ENCODE measurements at places on chromosomes 12 and 14.

- DNase-seq, result no peak
Measured at GRCh38 chr14:51792809-51793208, 67.6 kb upstream of the GNG2 start.

DNA sequence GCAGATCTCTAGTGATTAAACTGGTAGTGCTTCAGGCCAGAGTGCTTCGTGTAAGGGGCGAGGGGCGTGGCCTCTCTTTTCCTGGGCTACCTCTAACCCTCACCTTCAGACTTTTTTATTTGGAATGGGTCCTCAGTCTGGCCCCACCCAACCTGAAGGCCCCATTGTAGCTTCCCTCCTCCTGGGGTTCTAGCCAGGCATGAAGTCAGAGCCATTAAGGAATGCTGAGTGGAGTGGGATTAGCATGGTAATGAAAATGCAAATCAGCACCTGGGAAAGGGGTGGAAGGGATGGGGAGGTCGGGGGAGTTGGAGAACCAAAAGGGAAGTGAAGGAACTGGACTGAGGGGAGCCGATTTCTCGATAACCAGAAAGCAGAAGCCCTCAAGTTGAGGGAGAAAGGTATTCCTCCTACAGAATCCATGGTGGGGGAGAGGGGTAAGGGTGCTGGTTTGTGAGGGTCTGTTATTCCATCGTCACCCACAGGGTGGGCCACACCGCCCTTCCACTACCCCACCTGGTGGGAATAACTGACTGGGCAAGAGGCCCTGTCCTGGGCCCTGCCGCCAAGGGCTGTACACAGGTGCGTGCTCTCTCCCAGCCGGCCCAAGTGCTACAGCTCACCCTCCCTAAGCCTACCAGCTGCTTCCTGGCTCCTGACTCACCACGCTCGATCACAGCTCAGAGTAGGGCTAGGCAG is 14.1 kb downstream of the ZFHX2 start:
- no peak for DNase-seq

GRCh38 chr14:32038876-32039275 is 38.2 kb upstream of the ARHGAP5 start:
- no peak for DNase-seq

- DNase-seq, result no peak
Measured at GRCh38 chr12:96493106-96493505, 3.7 kb downstream of the CFAP54 start.

DNA sequence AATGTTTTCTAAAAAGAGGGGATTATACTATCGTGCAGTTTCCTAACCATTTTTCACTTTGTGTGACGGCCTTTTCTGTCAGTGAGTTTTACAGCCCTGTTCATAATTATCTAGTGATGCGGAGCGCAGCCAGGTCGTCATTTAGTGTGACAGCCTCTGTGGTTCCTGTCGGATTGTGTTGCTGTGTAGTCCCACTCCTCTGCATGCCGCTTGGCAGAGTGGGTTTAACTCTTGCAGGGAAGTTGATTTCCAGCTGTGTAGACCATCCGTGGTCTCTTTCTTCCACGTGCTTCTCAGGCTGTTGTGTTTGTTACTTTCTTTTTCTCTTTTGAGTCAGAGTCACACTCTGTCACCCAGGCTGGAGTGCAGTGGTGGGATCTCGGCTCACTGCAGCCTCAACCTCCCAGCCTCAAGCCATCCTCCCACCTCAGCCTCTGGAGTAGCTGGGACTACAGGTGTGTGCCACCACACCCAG is 8.6 kb downstream of the RAN start:
- DNase-seq, result no peak

GRCh38 chr12:50568338-50569091 is 63.7 kb downstream of the DIP2B start:
- no peak for DNase-seq

DNA sequence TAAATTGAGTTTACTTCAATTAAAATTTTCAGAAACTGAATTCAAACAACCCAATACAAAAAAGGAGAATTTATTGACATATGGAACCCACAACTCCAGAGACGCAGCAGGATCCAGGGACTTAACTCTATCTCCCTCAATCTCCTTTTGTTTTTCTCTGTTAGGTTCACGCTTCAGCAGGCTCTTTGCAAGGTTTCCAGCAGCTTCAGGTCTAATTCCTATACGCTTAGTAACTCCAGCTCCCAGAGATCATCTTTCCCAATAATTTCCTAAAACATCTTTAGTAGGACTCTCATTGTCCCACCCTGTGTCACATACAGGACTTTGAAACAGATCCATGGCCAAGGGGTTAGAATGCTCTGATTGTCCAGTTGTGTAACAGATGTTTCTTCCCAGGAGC is 175.2 kb downstream of the RMST start:
- no peak for DNase-seq

- DNase-seq, result peak; percentile 19
Measured at GRCh38 chr12:51923506-51924365, 16.4 kb downstream of the ACVRL1 start.

DNA sequence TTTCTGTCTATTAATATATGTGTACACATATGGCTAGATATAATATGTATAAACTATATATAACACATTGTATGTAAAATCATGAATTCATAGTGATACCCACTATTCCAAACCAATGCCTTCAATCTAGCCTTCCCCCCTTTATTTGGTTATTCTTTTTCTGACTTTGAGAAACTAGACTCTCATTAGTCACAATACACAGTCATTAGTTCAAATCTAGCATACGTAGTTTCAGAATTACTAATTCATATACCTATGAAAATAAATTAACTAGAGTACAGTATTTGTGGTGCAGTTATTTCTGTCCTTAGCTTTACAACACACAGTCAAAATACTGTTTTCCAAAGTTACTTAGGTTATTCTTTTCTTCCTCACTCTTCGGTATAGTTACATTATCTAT is 268.2 kb downstream of the DPF3 start:
- DNase-seq, result no peak

GRCh38 chr12:51906430-51907082 is 748 bp upstream of the ACVRL1 start:
- no peak for DNase-seq

DNA sequence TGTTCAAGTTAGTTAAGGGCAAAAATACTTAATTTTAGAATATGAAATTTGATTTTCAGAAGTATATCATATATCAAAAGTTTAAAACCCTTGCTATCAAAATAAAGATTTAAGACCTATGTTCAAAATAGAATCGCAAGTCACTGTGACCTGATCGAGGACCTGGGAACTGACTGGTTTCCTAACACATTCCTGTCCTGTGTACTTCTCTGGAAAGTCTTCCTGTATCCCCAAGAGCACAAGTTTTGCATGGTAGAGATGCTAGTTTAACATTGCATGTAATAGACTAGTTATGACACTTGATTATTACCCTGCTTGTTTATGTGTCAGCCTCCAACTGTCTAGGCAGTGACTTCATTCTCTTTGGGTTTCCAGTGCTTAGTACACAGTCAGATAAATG is 30.3 kb downstream of the BCAT1 start:
- DNase-seq, result no peak

- no peak for DNase-seq
Measured at GRCh38 chr12:84874125-84874824, 38.3 kb downstream of the SLC6A15 start.

DNA sequence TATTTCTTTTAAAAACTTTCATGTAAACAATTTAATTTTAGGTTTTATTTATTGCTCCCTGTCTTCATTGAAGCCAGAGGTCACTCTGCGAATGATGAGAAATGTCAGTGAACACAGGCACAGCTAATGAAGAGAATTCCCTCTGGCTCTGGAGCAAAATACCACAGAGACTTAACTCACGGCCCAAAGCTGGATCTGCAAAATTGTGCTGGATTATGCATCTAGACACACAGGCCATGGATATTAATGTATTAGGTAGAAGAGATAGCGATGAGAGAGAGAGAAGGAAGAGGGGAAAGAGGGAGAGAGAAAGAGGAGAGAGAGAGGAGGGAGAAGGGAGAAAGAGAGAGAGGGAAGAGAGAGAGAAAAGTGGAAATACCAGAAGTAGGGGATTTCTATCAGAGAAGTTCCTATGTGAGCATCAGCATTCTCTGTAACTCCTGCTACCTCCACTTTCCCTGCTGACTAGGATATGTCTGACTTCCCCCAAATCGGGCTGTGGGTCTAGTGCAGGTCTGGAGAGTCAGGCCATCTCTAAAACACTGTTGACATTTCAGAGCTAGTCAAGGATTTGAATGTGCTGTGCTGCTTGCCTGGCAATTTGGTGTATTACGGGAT is 3.7 kb downstream of the ARHGDIB start:
- DNase-seq, result no peak

GRCh38 chr12:23350808-23351207 is 598.7 kb downstream of the SOX5 start:
- no peak for DNase-seq

GRCh38 chr12:122040579-122041386 is 19.1 kb downstream of the BCL7A start:
- no peak for DNase-seq

- no peak for DNase-seq
Measured at GRCh38 chr14:88910386-88910785, 85.9 kb downstream of the TTC8 start.

DNA sequence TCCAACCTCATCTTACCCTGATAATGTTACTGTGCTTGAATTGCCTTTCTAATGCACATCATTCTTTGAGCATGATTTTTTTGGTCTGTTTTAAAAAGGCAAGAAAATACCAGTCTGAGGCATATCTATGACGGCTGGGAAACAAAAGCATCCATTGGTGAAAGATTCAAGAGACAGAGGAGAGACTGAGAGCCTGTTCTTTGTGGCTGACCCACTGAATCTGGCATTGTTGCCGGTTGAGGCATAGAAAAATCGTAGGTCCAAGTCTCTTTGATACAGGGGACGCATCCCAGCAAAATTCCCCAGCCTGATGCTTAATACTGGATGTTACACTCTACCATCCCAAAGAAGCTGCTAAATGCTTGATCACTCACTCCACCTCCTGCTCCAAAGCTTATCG is 2.9 kb upstream of the KLHL42 start:
- no peak for DNase-seq

- peak; percentile 2 for DNase-seq
Measured at GRCh38 chr14:23660290-23661226, 24.4 kb downstream of the DHRS2 start.

DNA sequence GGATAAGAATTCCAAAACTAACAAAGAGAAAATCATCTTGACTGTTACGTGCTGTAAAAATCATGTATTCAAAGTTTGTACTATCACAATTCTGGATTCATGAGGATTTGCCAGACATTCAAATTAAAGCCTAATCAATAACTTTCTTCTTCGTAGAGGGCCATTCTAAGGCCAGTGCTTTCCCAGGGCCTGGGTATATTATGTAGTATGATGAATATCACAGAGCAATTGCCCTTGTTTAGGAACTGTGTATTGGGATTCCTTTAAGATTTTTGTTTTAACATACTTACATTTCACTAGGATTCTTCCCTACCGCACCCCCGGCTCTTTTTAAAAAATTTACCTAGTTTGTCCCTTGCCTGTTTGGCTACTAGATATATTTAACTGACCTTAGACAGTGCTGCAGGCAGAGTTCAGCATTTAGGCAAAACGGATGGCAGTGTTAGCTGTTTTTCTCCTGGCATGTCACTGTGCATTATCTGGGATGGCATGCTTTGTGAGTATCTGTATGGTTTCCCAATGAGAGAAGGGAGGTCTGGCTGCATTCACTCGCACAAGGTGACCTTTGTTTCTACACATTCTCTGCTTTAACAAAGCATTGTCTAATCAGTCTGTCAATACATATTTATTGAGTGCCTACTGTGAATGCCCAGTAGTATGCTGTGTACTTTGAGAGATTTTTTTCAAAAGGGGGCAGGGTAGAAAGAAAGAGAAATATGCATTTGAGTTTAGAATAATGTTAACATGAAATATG is 63.3 kb downstream of the ERC1 start:
- DNase-seq, result no peak

- peak; percentile 34 for DNase-seq
Measured at GRCh38 chr12:2583091-2583497, 211.7 kb upstream of the FKBP4 start.

- no peak for DNase-seq
Measured at GRCh38 chr12:6768990-6769389, 2.8 kb downstream of the PTMS start.

GRCh38 chr12:122501489-122501989 is 807 bp upstream of the ZCCHC8 start:
- no peak for DNase-seq

DNA sequence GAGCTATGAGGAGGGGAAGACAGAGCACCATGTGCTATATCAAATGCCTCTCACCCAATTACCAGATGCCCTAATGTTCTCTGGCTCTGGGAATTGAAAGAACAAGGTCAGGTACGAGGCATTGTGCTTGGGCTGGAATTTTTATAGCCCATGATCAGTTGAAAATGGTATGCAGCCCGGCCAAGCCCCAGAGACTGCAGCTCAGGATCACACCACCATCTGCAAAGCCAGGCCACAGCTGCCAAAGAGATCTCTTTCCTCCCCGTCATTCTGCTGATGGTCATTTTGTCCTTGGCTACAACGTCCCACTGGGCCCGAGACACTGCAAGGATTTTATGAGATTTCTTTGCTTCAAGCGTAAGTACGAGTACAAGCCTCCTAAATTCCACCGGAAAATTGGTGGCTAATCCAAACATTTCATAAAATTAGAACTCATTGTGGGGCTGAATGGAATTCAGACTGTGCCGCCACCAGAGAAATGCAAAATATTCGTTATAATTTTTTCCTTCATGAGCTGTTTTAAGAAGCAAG is 15.1 kb downstream of the NUAK1 start:
- no peak for DNase-seq

GRCh38 chr14:58671436-58671835 is 33.7 kb downstream of the DACT1 start:
- no peak for DNase-seq

DNA sequence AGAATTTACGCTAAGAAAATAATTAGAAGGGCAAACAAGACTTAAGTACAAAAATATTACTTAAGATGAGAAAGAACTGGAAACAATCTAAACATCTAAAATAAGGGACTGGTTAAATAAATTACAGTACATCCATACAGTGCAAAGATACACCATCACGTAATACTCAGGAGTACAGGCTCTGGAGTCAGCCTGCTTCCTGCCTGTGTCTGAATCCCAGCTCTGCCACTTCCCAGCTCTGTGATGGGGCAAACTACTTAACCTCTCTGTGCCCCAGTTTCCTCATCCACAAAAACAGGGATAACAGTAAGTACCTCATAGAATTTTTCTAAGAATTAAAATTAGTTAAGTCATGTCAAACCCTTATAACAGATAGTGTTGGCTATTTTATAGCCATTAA is 36.0 kb downstream of the PPTC7 start:
- no peak for DNase-seq

DNA sequence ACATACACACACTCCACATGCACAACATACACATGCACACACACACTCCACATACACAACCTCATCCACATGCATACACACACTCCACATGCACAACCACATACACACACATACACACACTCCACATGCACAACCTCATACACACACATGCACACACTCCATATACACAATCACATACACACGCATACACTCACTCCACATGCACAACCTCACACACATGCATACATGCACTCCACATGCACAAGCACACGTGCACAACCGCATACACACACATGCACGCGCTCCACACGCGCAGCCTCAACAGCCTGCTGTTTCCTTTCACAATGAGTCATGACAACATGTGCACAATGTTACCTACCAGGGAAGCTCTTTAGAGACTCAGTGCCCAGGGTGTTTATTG is 61.2 kb upstream of the TMEM132C start:
- no peak for DNase-seq

- no peak for DNase-seq
Measured at GRCh38 chr14:50035214-50035613, 81.2 kb downstream of the VCPKMT start.

Data from stimulated activated CD8-positive, alpha-beta memory T cell treated with anti-CD3 and anti-CD28 coated beads, Interleukin-7, amount 100 ng/mL, for 48 hours (primary cell).